ENCODE measurements at places on chromosomes 1 and 21.

DNA sequence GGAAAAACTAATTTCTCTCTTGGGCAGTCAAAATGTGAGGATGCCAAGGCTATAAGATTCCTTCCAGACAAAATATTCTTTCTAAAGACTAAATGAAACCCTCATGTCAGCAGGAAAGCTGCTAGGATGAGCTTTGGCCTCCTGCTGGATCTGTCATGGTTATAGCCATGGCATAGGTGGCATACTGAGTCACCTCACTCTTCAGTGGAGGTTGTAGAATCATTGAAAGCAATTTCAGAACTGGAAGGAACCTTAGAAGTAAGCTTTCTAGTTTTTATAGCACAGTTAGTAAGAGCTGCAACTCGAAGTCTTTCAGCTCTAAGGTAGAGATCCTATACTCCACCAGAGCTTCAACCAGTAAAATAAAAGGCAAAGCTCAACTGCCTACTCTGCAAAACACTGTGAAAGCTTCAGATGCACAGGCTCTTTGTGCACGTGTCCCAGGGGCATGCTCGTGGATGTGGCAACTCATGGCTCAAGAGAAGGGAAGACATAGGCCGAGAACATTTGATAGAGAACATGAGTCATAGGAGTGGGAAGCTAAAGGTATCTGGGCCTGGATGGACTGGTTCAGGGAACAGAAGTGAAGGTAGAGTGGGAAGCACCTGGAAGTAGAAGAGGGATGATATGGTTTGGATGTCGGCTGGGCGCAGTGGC, 5.8 kb downstream of the AVPR1B start:
- DNase-seq: no peak

DNA sequence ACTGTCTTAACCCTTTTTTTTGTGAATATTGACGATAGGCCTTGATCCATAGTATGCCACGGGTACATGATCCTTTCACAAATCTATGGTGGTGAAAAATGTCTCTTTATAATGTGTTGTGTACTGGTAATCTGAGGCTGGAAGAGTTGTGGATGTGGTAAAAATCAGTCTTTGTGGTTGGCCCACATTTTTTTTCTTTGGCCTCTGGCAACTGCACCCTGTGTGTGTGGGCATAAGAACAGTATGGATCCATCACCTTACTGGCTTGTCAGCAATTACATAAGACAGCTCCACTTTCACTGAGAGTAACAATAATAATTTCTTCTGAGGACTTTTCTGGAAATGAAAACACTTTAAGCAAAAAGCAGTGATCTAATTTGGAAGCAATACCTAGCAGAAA, 101.6 kb downstream of the GABPA start:
- DNase-seq: no peak

- DNase-seq: no peak
Observed at GRCh38 chr1:53685272-53686051, 53.5 kb downstream of the GLIS1 start.

DNA sequence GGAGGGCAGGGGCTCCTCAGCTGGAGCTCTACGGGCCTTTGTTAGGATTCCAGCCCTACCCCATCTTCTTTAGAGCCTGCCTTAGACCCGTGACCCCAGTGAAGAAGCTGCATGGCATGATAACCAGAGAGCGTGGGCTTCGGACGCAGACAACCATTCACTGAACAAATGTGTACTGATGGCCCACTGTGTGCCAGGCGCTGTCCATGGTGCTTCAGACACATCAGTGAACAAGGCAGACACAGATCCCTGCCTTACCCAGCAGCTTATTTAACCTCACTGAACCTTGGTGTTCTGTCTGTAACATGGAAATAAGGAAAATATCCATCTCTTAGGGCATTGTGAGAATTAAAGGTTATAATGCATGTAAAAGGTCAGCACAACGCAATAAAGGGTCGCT, 9.5 kb downstream of the CHIT1 start:
- DNase-seq: peak; percentile 45

GRCh38 chr1:193463326-193463932, 277.0 kb upstream of the B3GALT2 start:
- no peak for DNase-seq

GRCh38 chr1:24908591-24909259, 21.4 kb downstream of the RUNX3 start:
- no peak for DNase-seq

DNA sequence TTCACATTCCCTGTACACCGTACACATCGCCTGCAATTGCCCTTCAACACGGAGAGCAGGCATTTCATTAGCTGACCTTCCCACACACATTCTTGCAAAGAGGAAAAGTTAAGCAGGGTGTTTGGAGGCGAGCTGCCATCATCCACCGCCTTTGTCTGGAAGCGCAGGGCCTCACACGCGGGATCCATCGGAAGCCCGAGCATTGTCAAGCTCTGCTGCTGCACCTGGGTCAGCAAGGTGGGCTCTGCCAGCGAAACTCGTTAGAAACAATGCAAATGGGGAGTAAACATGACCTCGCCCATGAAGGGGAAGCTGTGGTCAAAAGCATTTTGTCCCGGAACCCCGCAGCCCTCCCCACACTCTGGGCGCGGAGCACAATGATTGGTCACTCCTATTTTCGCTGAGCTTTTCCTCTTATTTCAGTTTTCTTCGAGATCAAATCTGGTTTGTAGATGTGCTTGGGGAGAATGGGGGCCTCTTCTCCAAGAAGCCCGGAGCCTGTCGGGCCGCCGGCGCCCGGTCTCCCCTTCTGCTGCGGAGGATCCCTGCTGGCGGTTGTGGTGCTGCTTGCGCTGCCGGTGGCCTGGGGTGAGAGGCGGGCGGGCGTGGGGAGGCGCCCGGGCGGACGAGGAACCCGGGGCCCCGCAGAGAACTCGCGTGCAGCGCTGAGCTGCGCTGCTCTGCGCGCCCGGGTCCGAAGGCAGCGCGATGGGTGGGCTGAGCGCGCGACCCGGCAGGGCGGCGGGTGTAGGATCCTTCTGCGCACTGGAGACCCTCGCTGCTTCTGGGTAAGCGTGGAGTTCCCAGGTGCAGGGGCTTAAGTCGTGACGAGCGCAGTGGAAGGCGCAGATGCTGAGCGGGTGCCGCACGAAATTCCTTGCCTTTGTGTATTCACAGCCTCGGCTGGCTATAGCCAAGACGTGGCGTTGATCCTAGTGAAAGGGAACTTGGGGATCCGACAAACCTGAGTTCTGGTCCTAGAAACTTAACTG, at the start of gene CR1:
Gene CR1 (plus strand): TSS at position 357 of the 992 bp plus-strand sequence. CDS start 111 bp downstream, at position 468.
- DNase-seq: peak; percentile 55

GRCh38 chr1:8875216-8875861, 3.1 kb downstream of the ENO1 start:
- DNase-seq: no peak

- DNase-seq: no peak
Observed at GRCh38 chr21:9758141-9758540, 763.2 kb upstream of the TPTE start.

GRCh38 chr1:20080441-20081352, 10.7 kb downstream of the PLA2G5 start:
- no peak for DNase-seq

- no peak for DNase-seq
Observed at GRCh38 chr1:175390081-175390481, 197.5 kb upstream of the KIAA0040 start.

- DNase-seq: no peak
Observed at GRCh38 chr1:21689661-21690372, 20.7 kb upstream of the RAP1GAP start.

DNA sequence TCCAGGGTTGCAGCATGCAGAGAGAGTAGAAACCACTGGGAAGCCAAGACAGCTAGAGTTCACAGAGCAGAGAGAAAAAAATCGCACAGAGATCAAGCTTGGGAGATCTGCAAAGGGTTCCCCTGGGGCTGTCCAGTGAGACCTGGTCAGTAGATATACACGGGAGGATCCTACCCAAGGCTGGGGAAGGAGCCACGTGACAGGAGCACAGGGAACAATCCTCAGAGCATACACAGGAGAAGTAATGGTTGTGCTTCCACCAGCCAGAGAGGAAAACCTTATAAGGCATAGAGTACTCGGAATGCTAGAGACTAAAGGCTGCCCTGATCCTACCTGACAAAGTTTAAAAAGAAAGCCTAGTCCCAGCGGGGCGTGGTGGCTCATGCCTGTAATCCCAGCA, 53.9 kb downstream of the GABPA start:
- DNase-seq: no peak

- no peak for DNase-seq
Observed at GRCh38 chr1:168287237-168287664, 6.6 kb downstream of the TBX19 start.

DNA sequence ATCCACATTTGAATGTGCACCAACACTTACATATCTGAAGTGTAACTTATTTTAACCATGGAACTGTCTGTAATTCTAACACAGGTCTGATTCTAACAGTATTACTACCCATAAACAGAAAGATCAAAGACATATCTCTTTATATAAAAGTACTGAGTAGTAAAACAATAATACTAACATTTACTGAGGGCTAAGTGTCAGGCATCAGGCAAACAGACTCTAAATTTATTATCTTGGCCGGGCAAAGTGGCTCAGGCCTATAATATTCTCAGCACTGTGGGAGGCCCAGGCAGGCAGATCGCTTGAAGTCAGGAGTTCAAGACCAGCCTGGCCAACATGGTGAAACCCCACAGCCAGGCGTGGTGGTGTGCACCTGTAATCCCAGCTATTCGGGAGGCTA, 85.9 kb downstream of the JAK1 start:
- DNase-seq: no peak

DNA sequence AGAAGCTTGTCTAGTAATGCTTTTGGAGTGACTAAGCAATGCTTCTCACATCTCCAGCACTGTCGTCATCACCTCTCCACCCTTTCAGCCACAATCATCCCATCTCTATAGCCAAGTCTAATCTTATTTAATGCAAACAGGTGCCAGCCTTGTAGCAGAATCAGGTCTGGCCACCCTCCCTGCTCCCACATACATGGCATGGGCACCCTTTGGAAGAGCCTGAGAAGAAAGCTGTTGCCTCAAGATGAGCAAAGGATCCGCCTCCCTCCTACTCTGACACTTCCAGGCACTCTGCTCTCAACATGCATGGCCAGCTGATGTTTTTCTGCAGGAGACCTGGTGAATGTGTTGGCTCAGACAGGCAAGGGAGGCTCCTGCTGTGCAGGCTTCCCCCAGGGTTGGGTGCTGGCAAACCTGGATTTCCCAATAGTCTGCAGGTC, 113.1 kb upstream of the GRIK3 start:
- no peak for DNase-seq

- no peak for DNase-seq
Observed at GRCh38 chr21:33149181-33149580, 79.2 kb downstream of the OLIG1 start.

- DNase-seq: no peak
Observed at GRCh38 chr1:9858293-9859035, 34.7 kb upstream of the CLSTN1 start.

- DNase-seq: no peak
Observed at GRCh38 chr1:230735447-230735846, 11.7 kb upstream of the CAPN9 start.

DNA sequence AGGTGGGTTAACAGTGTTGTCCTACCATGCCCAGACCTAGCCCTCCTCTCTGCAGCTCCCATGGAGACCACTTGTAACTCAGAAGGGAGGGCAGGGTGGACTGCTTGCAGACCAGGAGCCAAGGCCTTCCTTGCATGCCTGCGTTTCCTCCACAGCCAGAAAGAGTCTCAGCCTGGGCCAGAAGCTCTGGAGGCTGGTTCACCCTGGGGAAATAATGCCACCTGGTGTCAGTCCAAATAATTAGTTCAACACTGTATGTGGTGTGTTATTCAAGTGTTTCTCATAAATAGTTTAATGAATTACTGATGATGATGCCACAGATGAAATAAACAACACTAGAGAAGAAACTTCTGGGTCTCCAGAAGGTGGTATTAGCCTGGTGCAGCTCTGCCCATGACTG, 16.9 kb upstream of the VANGL1 start:
- DNase-seq: no peak

GRCh38 chr1:239293350-239294110, 92.8 kb upstream of the CHRM3 start:
- DNase-seq: no peak

DNA sequence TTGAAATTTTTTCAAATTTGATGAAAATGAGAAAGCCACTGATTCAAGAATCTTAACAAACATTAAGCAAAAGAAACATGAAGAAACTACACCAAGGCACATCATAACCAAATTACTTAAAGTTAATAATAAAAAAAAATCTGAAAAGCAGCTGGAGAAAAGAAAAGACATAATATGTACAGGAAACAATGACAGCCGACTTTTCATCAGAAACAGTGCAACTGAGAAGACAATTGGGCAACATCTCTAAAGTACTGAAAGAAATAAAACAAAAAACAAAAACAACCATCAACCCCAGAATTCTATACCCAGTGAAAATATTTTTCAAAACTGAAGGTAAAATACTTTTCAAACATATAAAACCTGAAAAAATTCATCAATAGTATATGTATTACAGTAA, 73.8 kb upstream of the DMRTA2 start:
- DNase-seq: no peak

- DNase-seq: no peak
Observed at GRCh38 chr1:153057375-153057774, at the start of gene SPRR2A. TSS of gene SPRR2A (minus strand) at chr1:153057512. CDS start at chr1:153056735, 777 bp downstream.

- DNase-seq: no peak
Observed at GRCh38 chr21:40244981-40245380, 377.7 kb downstream of the PCP4 start.

DNA sequence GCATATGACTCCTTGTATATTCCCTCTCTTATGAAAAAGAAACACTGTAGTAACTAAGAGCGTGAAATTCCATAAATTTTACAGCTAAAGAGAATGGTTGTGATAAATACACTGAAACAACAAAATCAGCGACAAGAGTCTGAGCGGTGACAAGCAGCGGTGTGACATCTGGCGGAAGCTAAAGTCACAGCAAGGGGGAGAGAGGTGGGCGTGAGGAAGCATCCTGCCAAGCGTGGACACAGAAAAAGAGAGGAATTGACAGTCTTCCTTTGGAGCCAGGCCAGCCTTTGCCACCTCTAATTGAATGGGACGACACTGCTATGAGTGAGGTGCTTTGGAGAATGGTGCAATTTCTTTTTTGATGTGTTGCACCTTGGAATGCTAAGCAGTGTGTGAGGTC, 25.9 kb downstream of the PSMB2 start:
- no peak for DNase-seq

GRCh38 chr1:86798608-86799291, 94.4 kb downstream of the SH3GLB1 start:
- DNase-seq: no peak

- DNase-seq: no peak
Observed at GRCh38 chr1:173333581-173333980, 126.5 kb upstream of the TNFSF4 start.

- DNase-seq: peak; percentile 8
Observed at GRCh38 chr1:216457356-216457755, 34.1 kb upstream of the USH2A start.

DNA sequence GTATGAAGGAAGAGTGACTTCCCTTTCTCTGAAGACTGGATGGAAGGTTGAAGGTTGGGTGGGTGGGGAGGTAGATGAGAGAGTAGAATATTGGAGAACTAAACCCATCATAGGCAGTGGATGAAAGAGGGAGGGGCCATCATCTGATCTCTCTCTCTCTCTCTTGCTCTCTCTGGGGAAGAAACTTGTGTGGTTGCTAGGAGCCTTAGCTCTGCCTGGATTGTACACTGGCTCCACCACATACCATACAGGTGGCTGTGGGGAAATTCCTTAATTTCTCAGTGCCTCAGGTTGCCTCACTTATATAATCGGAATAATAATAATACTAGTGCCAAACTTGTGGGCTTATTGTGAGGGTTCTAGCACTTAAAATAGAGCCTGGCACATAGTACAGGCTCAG, 9.5 kb downstream of the XCL1 start:
- DNase-seq: no peak

- no peak for DNase-seq
Observed at GRCh38 chr1:84415396-84415795, 17.1 kb downstream of the DNASE2B start.

- DNase-seq: no peak
Observed at GRCh38 chr1:233040494-233040893, 90.1 kb downstream of the NTPCR start.

- DNase-seq: no peak
Observed at GRCh38 chr21:42187976-42188653, 30.8 kb upstream of the ABCG1 start.

All from GM23338 (cell line).